ENCODE measurements at places on chromosomes 4 and X.

- DNase-seq: no peak
Observed at GRCh38 chrX:103480526-103480925, 38.8 kb downstream of the RAB40A start.

DNA sequence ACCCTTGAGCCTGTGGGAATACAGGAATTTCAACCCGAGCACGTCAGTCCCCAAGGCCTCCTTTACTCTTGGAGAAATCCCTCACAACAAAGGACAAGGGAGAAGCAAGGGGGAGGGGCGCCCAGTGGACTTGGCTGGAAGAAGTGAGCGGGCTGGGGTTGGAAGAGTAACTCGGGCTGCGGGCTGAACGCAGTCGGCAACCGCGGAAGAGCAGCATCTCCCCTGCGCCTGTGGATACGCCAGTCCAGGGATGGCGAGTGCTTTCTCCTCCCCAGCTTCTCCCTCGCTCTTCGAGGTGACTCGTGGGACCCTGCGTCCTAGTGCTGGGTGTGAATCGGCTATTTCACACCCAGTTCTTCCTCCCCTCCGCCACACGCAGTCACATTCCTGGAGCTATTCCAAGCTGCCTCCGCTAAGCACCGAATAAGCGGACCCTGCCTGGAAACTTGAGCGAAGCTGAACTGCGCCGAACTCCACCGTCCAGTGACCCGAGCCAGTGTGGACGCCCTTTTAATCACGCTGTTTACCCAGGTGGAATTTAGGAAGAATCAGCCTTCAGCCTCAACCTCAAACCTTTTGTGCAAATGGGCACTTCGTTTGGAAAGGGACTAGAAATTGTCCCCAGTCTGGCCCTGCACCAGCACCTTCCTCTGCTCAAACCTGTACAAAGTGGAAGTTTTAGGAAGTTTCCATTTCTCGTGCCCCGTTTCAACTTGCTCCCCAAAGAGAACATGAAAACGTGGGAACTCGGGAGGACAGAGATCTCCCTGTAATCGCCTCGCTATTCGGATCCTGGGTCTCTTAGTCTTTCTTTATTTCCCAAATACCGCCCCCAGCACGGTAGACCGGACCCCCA, 64.3 kb upstream of the WDR17 start:
- DNase-seq: no peak

DNA sequence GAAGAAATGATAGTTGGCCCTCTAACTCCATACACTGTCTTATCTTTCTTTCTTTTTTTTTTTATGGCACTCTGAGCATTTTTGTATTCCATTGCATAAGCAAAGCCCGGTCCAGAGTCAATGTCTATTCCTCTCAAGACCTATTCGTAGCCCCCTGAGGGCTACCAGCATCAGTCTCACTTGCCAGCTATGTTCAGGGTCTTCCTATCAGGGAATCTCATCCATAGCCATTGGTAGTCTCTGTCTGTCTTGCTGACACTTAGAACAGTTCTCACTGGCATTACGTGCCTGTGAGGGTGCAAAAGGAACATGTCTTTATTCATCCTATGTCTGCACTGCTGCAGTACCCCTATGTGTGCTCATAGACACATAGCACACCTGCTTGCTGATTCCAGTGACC, 51.0 kb downstream of the BMP2K start:
- DNase-seq: no peak

DNA sequence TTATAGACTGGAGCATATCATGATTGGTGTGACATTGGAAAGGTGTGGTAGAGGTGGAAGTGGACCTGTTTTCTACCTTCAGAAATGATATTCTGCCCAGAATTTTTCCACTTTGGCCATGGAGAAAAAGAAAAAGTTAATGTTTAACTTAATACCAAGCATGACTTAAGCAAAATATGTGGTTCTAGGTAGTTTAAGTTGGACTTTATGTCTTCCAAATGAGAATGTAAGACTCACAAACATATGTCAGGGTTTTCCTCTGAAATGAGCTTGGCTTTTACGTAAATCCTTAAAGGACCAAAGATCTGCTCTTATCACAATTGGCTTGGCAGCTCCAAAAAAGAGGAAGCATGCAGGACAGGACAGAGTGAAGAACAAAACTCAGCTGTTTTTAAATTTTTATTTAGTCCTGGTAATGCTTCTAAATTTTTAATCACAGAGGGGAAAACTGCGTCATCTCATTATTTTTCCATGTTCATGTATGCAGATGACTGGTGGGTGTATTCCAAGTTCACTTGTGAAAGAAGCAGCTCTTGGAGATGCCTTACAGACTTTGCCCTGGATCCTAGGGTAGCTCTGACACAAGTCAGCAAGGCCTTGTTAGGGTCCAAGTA, 98.2 kb downstream of the ANK2 start:
- peak; percentile 29 for DNase-seq

GRCh38 chr4:7634661-7635251, 200.0 kb upstream of the PSAPL1 start:
- no peak for DNase-seq

DNA sequence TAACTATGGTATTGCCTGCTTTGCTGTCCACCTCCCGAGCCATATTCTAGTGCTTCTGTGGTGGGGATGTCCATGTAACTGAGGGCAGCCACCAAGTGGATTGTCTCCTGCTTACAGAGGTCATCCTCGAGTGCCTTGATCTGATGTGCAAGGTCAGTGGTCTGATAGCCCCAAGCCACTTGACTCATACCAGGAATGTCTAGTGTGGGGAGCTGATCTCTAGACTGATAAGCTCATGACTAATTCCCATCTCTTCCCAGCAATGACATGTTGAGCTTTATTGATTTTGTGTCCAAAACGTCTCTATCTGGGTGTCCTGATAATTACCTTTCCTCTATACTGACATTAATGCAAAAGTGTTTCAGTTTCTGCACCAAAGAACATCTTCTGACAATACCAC, 168.4 kb upstream of the WDR1 start:
- DNase-seq: no peak

- DNase-seq: peak; percentile 4
Observed at GRCh38 chr4:23324021-23324690, 565.7 kb downstream of the PPARGC1A start.

DNA sequence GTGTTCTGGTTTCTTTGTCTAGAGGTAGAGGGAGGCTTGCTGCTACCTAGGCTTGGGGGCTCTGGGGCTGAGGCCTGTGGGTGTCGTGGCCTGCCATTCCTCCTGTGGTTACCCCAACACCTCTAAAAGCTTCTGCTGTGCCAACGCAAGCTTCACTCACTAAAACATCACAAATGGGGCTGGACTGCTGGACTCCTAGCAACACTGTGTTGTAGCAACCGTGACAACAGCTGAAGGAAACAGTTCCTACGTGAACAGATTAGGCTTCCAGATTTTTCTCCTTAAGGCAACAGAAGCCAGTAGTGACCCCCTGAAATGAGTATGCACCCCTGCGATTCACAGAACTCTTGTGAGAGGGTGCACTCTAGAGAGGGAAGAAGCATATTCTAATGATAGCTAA, 138.3 kb upstream of the TEX13D start:
- no peak for DNase-seq

GRCh38 chr4:16443504-16444088, 217.3 kb upstream of the TAPT1 start:
- peak; percentile 31 for DNase-seq

DNA sequence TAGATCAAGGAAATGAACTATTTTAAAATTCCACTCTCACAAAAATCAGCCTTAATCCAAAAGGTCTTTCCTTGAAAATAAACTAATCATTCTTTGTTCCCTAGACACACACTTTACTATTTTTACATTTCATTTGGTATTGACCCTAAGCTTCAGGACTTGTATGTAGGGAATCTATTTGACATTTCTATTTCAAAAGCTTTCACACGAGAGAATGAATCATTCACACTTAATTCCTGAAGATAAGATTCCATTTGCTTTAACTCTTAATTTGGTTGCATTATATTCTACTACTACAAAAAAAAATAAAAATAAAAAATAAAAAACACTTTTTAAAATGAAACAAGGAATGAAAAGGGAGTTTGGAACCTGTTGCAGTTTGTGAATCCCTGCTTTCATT, 43.7 kb downstream of the EDNRA start:
- DNase-seq: no peak

- DNase-seq: no peak
Observed at GRCh38 chr4:164261831-164262230, 492.1 kb upstream of the SMIM31 start.

DNA sequence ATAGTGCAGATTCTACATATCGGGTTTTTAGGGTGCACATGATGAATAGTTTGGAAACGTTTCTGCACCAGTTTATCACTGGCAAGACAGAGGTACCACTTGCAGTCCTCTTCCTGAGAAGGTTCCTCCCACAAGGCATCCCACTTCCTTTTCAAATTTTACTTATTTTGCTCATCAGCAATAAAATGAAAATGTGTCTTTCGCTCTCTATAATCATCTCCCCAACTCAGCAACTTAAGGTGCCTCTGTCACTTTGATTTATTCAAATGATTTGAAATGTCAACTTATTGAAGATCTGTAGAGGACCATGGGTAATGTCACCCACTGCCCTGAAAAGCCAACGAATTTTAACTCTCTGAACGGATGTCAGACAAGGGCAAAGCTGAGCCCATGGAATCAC, 53.2 kb downstream of the VGLL1 start:
- no peak for DNase-seq

DNA sequence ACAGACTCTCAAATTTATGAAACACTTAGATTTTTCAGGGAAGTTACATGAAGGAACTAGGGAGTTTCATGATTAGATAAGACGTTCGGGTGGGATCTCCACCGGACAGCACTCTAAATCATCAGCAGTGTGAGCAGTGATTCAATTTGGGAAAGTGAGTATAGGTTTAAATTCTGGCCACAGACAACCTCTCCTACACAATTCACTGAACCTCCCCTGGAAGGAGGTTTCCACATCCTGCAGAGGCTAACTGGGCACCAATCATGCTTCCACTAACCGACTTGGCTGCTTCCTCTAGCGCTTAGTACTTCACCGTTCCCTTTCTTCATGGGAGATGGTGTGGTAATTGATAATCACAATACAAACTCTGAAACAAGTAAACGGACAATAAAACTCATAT, 5.6 kb downstream of the CXCL9 start:
- DNase-seq: peak; percentile 62

DNA sequence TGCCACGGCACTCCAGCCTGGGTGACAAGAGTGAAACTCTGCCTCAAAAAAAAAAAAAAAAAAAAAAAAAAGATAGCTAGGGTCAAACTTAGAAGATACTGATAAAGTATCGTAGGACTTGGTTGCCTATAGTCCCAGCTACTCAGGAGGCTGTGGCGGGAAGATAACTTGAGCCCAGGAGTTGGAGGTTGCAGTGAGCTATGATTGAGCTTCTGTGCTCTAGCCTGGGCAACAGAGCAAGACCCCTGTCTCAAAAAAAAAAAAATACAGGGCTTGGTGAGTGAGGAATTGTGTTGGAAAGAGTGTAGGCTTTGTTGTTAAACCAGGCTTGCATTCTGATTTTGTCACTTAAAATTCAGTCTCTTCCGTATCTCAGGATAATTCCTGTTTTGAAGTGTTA, 6.2 kb downstream of the TAF1 start:
- no peak for DNase-seq

DNA sequence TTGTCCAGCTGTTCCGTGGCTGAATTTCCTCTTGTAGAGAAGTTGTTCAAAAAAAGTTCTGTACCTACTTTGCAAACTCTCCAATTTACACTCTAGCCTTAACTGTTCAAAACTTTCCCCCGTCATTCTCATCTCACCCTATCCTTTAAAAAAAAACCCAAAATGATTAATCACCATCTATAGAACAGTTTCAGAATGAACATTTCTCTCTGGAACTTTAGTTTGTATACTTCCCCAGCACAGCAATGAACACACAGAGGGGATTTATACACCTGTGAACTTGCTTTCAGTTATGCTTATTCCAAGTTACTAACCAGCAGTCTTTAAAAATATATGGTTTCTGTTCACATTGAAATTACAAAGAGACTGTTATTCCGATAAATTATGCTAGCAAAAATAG, 1.2 kb downstream of the GEMIN8 start:
- no peak for DNase-seq

DNA sequence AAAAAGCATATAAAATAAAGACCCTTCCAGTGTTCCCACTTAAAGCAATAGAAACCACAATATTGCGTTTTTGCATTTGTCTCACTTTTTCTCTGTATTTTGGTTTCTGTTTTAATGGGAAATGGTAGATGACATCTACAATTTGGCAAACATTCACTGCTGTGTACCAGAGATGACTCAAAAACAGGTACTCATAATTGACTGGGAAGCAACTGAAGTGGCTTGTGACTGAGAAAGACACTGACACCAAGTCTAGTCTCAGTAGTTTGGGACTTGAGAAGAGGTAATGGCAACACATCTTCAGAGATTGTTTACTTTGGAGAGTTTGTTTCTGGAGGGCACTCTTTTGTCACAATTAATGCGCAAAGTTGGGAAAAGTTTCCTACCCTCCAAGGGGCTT, 42.0 kb downstream of the AREG start:
- no peak for DNase-seq

DNA sequence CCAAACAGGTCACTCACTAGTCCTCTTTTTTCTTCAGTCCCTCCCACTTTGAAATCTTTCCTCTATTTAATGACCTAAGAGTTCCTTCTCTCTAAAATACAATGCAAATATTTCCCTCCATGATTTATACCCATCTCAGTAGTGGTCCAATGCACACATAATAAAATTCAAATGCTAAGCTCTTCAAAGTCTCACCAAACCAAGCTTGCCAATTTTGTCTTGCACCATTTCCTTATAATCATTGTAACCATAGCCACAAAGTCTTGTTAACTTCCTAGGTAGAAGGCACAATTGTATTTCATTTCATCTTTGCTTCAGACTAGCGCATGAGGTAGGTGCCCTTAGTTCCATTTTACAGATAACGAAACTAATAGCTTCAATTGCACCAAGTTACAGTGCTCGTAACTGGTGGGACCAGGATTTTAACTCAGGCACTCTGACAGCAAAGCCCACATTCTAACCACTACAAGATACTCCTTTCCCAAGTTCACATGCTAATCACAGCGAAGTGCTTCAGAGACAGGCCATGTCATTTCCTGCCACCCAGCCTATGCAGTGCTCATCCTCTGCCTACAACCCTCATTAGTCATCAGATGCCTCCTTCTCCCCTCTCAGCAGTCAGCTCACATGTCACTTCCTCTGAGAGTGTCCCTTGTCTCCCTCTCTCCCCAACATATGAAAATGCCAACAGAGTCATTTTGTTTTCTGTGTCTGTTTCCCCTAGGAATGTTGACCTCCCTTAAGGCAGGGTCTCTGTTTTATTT, 66.9 kb upstream of the PPARGC1A start:
- peak; percentile 38 for DNase-seq

- DNase-seq: peak; percentile 96
Observed at GRCh38 chr4:3708103-3708510, 58.1 kb upstream of the ADRA2C start.

GRCh38 chr4:178955614-178956013, 1513.4 kb upstream of the AGA start:
- DNase-seq: no peak

DNA sequence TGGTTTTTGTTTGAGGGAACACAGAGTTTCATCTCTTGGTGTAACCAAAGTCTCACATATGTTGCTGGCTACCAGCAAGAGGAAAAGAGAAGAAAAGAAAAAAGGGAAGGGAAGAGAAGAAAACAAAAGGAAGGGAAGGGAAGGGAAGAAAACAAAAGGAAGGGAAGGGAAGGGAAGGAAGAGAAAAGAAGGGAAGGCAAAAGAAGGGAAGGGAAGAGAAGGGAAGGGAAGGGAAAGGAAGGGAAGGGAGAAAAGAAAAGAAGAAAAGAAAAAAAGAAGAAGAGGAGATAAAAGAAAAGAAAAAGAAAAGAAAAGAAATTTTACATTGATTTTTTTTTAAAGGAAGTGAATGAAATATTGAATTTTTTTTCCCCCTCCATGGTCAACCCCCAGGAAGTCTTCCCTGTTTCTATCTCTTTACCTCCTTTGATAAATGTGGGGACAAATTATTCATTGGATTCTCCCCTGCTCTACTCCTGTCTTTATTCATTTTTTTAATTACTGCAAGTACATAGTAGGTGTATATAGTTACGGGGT, 228.0 kb downstream of the SHOX start:
- DNase-seq: no peak
